T-helper 9 cell (primary cell): ENCODE measurements at places on chromosomes 3 and 15.

GRCh38 chr3:37256447-37256846 is 82.1 kb upstream of the LRRFIP2 start:
- DNase-seq, result no peak

- no peak for DNase-seq
Observed at GRCh38 chr15:60390871-60391501, 6.8 kb downstream of the ANXA2 start.

DNA sequence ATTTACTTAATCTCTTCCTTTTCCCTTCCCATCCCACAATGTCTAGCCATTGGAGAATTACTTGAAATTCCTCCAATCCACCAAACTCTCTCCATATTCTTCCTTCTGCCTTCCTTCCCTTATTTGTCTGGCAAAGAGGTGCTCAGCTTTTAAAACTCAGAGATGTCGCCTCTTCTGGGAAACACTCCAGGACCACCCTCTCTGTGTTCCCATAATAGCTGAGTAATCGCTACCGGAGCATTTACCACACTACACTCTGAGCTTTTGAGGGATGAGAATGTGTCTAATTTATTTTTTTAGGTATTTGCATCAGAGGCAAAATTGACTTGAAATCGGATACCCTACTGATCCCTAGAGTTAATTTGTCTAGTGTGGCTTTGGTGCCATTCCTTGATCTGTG is 245.7 kb upstream of the TPRG1 start:
- no peak for DNase-seq

GRCh38 chr3:71380096-71380495 is 203.4 kb downstream of the FOXP1 start:
- DNase-seq, result no peak

DNA sequence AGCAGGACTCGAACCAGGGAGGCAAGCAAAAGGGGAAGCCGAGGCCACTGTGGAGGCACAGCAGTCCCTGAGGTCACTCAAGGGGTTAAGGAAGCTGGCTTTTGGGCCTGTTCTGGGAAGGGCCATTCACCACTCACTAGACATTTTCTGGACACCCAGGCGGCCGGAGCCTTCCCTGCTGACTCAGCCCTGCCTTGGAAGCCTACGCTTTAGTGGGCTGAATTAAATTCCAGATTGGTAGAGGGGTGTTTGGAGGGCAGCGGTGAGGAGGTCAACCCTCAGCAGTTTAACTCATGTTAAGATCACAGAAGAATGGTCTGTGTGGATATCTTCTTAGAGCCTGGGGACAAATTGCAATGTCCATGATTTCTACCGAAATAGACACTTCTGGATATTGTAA is 152.8 kb downstream of the GABRG3 start:
- no peak for DNase-seq

DNA sequence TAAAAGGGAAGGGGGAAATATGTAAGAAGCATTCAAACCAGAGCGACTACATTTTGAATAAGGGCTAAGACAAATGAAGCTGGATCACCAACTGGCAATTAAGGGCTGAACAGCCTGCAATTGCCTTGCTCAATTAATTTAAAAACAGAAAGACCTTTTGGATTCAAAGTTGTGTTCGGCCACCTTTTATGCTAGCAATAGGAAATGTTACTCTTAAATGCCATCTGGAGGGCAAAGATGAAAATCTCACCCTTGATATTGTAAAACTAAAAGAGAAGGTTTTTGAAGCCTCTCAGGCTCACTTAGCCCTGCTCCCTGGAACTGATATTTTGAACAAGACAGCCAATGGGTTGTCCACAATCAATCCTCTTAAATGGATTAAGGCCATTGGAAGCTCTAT is 44.2 kb downstream of the ACAD9 start:
- no peak for DNase-seq

DNA sequence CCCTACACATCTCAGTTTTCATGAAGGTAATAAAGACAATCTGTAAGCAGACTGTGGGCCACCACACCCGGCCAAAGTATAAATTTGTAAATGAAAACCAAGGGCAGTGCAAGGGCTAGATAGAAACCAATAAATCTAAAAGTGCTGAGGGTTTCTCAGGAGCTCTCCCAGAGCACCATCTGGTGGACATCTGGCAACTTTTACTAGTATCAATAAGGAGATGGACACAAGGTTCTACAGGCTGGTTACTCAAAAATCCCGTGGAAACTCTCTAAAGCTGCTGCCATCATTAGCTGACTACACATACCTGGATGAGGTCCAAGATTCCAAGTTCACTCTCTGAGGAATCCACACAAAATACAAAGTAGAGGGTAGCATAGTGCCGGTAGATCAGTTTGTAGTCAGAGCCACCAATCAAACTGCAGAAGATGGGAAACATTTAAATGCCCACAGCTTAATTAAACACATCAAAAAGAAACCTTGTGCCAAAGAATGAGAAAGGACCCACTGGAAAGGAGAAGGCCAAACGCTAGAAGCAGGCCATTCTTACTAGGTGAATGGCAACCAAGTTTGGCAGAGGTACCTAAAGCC is 5.5 kb downstream of the AP3S2 start:
- no peak for DNase-seq

GRCh38 chr3:140388202-140388922 is 289.5 kb upstream of the TRIM42 start:
- no peak for DNase-seq

DNA sequence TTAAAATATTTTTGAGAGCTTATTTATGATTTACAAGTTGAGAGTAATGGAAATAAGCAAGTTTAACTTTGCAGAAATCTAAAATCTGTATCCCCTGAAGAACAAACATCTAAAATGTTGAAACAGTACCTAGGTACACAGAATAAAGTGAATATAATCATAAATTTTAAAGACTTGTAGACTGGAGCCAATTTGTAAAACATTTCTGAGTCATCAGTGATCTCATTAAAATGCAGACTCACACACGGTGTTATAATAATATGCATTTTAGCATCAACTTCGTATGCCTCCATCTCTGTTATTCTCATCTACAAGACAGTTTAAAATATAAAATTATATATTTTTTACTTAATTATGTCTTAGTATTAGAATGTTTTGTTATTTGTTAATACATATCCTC is 399.5 kb upstream of the GOLIM4 start:
- DNase-seq, result no peak

- DNase-seq, result no peak
Observed at GRCh38 chr3:126129398-126129891, 45.5 kb upstream of the SLC41A3 start.

DNA sequence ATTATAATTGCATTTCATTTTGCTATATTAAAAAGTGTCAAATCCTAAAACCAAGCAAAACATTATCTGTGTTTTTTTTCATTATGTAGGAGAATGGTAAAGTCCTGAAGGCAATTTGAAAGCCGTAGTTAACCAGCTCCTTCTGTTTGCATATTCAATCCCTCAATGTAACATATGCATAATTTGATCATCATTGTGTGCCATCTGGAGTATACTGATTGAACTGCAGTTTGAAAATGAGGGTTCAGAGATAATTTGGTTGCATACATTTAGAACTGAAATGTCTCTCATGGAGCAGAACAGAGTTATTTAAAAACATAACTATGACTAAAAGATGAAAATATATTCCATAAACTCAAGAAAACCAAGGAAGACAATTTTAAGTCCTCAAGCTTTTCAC is 518.6 kb downstream of the GBE1 start:
- DNase-seq, result no peak

DNA sequence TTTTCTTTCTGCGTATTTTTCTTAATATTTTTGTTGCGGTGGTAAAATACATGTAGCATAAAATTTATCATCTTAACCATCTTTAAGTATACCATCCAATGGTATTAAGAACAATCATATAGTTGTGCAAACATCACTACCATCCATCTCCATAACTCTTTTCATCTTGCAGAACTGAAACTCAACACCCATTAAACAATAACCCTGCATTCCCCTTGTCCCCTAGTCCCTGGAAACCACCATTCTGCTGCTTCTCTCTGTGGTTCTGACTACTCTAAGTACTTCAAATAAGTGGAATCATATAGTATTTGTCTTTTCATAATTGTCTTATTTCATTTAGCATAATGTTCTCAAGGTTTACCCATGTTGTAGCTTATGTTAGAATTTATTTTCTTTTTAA is 67.3 kb upstream of the EOMES start:
- no peak for DNase-seq

- no peak for DNase-seq
Observed at GRCh38 chr3:29382409-29382808, 101.5 kb downstream of the RBMS3 start.

- DNase-seq, result no peak
Observed at GRCh38 chr15:42141795-42142667, 14.4 kb downstream of the PLA2G4F start.

GRCh38 chr3:196962108-196962929 is 6.3 kb downstream of the PIGZ start:
- no peak for DNase-seq

GRCh38 chr3:168061332-168061996 is 34.3 kb downstream of the GOLIM4 start:
- DNase-seq, result no peak

GRCh38 chr15:58324533-58324932 is 107.3 kb upstream of the LIPC start:
- DNase-seq, result no peak

DNA sequence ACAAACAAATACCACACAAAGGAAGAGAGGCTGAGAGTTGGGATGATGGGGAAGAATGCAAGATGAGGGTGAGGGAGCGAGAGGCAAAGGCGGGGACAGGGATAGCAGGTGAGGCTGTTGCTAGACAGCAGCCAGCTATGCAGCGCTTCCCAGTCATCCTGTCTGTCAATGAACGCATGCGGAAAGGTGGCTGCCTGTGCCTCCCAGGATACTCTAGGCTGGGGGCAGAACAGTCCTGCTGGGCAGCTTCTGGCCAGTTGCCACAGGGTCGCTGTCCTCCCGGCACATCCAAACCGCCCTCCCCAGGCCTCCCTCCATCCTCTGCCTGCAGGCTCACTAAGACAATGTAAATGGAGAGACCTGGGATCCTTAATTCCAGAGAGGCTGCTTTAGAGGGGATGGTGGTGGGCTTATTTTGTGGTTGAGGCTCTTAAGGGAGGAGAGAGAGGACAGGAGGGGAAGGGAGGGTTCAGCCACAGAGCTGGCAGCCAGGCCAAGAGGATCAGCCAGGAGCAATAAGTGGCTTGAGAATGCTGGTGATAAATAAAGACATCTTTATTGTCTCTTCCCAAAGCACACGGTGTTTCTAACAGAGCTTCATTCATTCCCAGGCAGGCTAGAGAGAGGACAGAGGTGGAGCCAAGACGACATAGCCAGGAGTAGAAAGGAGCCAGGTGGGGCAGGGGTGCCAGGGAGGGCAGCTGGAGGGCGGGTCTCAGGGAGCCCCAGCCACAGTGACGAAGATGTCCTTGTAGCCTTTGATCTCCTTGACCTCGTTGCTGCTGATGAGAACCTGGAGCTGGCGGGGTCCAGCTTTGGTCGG is 9.2 kb upstream of the TGM5 start:
- DNase-seq, result no peak

DNA sequence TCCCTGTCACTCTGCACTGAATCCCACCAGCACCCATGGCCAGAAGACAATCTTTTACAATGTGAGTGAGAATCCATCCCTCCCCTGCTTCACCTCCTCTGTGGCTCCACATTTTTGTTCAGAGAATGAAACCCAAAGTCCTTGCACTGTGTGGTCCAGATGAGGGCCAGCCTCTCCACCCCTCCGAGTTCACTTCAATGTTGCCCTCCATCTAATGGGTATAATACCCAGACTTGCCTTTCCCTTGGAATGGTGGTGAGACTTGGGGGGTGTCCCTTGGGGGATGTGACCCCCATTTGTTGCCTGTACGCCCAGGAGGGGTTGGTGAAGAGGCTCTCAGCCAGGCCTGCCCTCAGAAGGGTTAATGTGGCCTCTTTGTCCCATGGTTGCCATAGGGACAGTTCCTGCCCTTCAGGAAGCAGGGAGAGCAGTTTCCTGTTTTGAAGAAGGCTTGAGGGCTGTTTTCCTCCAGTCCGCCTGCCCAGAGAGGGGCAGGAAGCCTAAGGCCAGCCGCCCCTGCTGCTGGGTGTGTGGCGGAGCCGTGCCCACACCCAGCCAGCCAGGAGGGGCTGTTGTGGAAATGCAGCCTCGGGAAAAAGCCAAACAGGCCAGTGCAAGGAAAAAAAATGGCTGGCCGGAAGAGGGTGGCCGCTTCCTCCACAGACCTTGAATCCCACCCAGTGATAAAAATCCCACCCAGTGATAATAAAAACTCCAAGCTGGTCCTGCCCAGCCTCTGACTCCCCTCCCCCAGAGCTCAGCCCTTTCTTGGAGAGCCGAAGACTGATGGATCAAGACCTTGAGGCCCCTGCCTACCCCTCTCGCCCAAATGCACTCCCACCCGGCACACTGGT is 14.6 kb upstream of the FGD5 start:
- DNase-seq, result no peak

GRCh38 chr3:40021338-40021737 is 211.9 kb downstream of the MYRIP start:
- no peak for DNase-seq

- DNase-seq, result no peak
Observed at GRCh38 chr15:44087578-44088465, 107.2 kb downstream of the FRMD5 start.

GRCh38 chr3:12935023-12935860 is 93.9 kb upstream of the RPL32 start:
- no peak for DNase-seq

GRCh38 chr3:127182848-127183714 is 9.8 kb upstream of the PRR23E start:
- no peak for DNase-seq

DNA sequence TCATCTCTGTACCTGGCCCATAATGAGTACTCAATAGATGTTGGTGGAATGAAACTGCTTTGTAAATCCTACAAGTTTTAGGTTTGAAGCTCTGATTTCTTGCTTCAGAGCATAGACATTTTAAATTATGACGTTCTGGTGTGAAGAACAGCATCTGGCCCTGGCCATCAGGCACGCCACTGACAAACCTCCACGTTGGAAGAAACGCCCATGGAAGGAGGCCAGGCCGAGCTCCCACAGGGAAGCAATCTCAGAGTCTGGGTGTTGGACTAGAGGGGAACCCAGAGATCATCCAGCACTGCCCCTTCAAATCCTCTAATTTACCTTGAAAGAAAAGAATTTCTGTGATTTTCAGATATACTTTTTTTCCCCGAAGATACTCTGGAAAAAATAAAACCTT is 328.1 kb upstream of the RGMA start:
- no peak for DNase-seq

GRCh38 chr15:83092309-83092976 is 15.0 kb upstream of the TM6SF1 start:
- DNase-seq, result no peak

DNA sequence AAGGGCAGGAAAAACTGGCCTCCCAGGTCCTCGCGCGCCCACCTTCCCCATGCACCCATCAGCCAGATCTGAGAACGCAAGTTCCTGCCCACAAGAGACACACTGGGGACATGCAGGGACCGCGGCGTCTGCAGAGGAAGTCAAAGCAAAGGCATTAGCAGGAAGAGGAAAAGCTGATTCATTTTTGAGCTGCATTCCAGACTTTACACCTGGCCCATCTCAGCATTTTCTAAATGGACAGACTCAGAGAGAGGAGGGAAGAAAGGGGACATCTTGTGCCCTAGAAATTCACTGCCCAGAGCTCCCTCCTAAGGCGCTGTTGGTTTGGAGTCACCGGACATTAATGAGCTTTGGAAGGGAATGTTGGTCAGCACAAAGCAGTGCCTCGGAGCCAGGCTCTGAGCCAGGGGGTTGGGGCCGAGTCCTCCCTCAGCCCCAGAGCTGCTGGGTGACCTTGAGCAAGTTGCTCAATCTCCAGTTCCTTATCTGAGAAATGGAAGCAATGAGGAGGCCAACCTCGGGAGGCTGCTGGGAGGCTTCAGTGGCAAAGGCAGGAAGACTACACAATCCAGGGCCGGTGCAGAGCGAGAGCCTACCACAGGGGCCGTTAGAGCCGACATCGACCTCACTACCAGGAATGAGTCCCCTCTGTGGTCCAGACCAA is 150.5 kb upstream of the IQSEC1 start:
- DNase-seq, result no peak

- DNase-seq, result no peak
Observed at GRCh38 chr15:60795889-60796288, 316.9 kb upstream of the ICE2 start.
